ENCODE measurements at places on chromosomes 7 and 10. TPM values are rescaled to one million over a fixed set of nuclear protein-coding genes. Genes with fewer than 3 reads are reported as not detected.

DNA sequence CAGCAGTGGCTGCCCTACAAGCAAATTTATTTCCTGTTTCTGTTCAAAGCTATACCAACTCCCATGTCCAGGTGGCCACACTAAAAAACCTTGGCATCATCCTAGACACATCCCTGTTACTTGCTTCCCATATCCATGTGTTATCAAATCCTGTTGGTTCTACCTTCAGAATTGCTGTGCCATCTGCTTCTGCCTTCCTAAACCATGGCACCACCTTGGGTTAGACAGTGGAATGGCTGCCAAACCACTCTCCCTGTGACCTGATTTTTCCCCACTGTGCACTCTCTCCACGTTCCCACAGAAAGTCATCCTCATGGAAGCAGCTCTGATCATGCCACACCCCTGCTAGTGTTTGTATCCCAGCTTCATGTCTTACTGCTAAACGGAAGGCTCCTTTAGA, 697.6 kb upstream of the GALNT17 start:
- peak; percentile 22 for DNase-seq

GRCh38 chr10:5611899-5612680, 54.3 kb downstream of the ASB13 start:
- peak; percentile 12 for DNase-seq

GRCh38 chr7:43747328-43748105, 11.0 kb upstream of the BLVRA start:
- DNase-seq, result no peak

- DNase-seq, result no peak
These were observed 23.4 kb downstream of the TAS2R16 start for GRCh38 chr7:122972056-122972455.

DNA sequence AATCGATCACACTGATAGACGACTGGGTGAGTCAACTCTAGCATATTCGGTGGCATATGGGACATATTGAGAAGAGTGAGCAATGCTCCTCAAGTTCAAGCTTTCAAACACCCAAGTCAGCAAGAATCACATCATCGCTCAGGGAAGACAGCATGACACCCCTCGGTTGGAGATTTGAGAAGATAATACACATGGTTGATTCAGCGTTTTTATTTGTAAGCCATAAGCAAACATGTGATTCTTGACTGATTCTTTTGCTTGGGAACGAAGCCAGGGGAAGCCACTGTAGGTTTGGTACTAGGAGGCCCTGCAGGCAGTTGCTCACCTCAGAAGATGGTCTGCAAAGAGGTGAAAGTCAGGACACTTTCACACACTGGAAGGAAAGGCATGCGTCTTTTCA, 12.6 kb downstream of the UCMA start:
- DNase-seq, result no peak

ASNS gene
- total RNA-seq, result 335 TPM

UPK3BL2 gene
- total RNA-seq, result not detected

GNAT3 gene
- not detected for total RNA-seq

BLOC1S2 gene
- total RNA-seq, result 55.2 TPM
